ENCODE measurements at places on chromosomes 6 and 20.

- DNase-seq = no peak
Measured at GRCh38 chr6:55694759-55695158, 115.8 kb upstream of the HMGCLL1 start.

- DNase-seq = no peak
Measured at GRCh38 chr20:3371754-3372153, 35.7 kb downstream of the DNAAF9 start.

- DNase-seq = no peak
Measured at GRCh38 chr20:5172903-5173463, 46.2 kb downstream of the CDS2 start.

DNA sequence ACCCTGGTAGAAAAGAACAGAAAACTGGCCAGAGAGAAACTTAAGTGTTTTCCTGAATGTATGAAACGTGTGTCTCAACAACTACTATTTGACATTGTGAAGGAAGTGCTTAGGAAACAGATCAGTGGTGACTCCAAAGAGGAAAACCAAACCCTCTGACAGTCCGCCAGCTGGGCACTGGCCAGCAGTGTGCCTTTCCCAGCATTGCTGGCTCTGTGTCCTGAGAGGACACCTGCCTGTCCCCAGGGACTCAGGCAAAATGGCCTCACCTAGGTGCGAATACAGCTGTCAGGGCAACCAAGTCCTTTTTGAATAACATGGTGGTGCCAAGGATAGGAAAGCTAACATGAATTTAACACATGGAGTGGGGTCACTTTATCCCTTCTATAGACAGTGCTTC is 72.5 kb downstream of the NDUFAF5 start:
- no peak for DNase-seq

DNA sequence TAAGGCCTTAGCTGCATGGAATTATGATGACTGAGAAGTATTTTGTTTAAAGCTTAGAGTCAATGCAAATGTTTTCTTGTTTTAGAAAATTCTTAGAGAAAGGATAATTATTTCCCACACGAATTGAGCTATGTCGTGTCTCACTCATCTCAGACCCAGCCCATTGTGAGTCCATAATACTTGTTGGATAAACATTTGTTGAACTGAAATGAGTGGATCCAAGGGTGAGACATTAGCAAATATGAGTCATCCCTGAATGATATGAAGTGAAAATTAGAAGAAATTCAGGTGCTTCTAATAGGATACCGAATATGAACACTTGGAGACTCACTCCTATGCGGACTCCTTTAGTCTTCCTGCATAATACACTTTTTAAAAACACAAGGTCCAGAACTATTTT is 41.6 kb upstream of the ARMC2 start:
- no peak for DNase-seq

DNA sequence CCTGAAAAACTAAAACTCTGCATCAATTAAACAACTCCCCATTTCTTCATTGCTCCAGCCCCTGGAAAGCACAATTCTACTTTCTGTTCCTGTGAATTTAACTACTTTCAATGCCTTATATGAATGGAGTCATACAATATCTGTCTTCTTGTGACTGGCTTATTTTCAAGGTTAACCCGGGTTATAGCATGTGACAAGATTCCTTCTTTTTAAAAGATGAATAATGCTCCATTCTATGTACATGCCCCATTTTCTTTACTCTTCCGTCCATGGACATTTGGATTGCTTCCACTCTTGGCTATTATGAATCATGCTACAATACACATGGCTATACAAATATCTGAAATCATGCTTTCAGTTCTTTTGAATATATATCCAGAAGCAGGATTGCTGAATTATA is 334.9 kb upstream of the ID4 start:
- DNase-seq = no peak

GRCh38 chr20:63628246-63628975 is 1.5 kb upstream of the GMEB2 start:
- DNase-seq = peak; percentile 64

GRCh38 chr6:39387785-39388184 is 65.3 kb upstream of the KCNK16 start:
- DNase-seq = no peak

- DNase-seq = peak; percentile 57
Measured at GRCh38 chr6:36109092-36109491, 21.2 kb upstream of the MAPK13 start.

GRCh38 chr20:13348311-13349234 is 127.5 kb downstream of the ISM1 start:
- no peak for DNase-seq

- DNase-seq = no peak
Measured at GRCh38 chr20:35344354-35344837, 52.2 kb upstream of the FAM83C start.

GRCh38 chr6:50956014-50956413 is 137.3 kb downstream of the TFAP2B start:
- DNase-seq = no peak

- DNase-seq = no peak
Measured at GRCh38 chr20:12166053-12166717, 248.5 kb downstream of the BTBD3 start.

GRCh38 chr6:158569036-158569435 is 9.1 kb downstream of the TMEM181 start:
- no peak for DNase-seq

DNA sequence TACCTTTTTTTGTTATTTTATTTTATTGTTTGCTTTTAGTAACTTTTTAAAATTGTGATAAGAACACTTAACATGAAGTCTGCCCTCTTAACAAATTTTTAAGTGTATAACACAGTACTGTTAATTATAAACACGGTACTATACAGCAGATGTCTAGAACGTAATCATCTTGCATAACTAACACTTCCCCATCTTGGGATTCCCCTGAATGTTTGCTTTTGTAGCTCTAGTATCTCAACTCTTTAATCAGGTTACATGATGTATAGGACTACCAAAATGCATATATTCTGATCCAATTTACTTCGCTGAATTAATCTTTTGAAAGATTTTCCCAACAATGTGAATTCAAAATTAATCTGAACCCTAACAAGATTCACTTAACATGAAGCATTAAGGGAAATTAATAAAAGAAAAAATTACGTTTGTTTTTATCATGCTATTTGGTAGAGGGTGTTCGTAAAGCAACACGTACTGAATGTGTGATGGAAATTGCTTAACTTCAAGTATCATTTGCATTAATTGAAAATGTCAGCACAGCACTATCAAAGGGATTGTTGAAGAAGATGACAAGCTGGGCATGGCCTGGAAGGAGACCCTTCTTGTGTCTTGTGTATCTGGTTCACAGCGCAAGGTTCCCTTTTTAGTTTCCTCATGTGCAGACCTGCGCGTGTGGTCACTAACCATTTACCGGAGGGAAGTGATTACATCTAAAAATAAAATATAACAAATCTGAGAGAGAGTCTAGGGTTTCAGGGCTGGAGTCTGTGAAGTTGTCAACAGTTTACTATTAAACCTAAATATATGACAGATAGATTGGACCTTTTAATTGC is 15.2 kb downstream of the COL19A1 start:
- no peak for DNase-seq

GRCh38 chr20:16107172-16107870 is 465.9 kb downstream of the KIF16B start:
- no peak for DNase-seq

DNA sequence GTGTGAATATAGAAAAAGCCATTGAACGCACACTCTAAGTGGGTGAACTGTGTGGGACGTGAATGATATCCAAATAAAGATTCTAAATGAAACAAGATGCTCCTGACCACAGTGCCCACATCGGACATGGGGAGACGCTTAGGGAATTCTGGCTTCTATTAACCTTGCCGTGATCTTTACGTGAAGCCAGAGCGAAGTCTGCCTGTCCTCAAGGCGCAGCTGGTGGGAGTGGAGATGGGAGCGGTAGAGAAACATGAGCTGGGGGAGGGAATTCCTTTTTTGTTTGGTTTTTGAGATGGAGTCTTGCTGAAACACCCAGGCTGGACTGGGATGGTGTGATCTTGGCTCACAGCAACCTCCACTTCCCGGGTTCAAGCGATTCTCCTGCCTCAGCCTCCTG is 46.0 kb downstream of the VSTM2L start:
- no peak for DNase-seq

- DNase-seq = no peak
Measured at GRCh38 chr6:20882014-20882413, 347.8 kb downstream of the CDKAL1 start.

GRCh38 chr20:62668441-62669027 is 26.2 kb downstream of the SLCO4A1 start:
- peak; percentile 59 for DNase-seq

Measured in CD4-positive, alpha-beta T cell treated with Interleukin-12 subunit alpha and Interleukin-12 subunit beta, for 1 hour (primary cell).